ENCODE measurements at places on chromosomes 1 and 21.

- DNase-seq = no peak
Measured at GRCh38 chr1:94595658-94596057, 54.1 kb upstream of the F3 start.

GRCh38 chr1:1206376-1206965 lies at the start of gene TNFRSF18:
Gene TNFRSF18 (minus strand): TSS chr1:1206592. CDS start chr1:1206571, 21 bp downstream.
- DNase-seq = no peak

- no peak for DNase-seq
Measured at GRCh38 chr1:46133181-46133658, 791 bp upstream of the PIK3R3 start.

- no peak for DNase-seq
Measured at GRCh38 chr1:25030674-25031589, 100.9 kb upstream of the RUNX3 start.

DNA sequence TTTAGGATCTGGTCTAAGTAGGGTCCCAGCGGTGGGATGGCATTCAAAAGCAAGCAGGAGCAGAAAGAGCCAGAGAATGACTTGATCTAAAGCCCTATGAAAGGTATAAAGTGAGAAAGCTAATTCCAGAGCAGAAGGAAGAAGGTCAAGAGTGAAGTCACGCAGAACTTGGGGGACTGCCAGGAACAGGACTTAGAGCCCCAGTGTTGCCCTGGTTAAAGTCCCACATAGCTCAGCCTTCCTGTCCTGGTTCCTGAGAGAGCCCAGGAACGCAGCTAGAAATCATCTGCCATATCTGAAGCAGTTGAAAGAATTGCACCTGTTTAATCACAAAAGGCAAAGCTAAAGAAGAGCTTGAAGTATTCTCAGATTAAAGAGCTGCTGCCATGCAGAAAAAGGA lies 160.6 kb upstream of the ATP1B1 start:
- DNase-seq = no peak

- no peak for DNase-seq
Measured at GRCh38 chr1:75172556-75172955, 38.4 kb downstream of the LHX8 start.

- DNase-seq = no peak
Measured at GRCh38 chr1:41955461-41956159, 36.9 kb upstream of the HIVEP3 start.

GRCh38 chr1:42418516-42418915 lies 37.3 kb downstream of the ZMYND12 start:
- DNase-seq = no peak

GRCh38 chr1:85135392-85135798 lies 65.4 kb downstream of the SYDE2 start:
- DNase-seq = no peak

GRCh38 chr1:169890761-169891538 lies 2.7 kb downstream of the SCYL3 start:
- no peak for DNase-seq

DNA sequence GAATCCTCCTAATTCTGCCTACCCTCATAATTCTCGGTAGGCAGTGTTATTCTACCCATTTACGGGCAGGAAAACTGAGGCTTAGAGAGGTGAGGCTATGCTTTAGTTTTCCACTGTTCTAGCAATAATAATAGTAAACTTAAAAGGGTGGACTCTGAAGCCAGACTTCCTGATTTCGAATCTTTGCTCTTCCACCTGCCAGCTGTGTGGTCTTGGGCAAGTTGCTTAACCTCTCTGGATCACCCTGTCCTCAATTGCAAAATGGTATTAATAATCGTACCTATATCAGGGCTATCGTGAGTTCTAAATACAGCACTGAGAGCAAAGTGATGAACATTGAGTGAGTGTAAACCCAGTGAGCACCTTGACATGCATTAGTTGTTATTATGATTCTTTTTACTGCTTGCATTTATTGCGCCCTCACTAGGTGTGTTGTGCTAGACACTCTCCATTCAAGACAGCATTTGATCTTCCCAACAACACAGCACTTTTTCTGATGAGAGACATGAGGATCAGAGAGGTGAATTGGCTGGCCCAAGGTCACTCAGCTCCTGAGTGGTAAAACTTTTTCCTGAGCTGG lies 102.3 kb upstream of the CSF3R start:
- no peak for DNase-seq

DNA sequence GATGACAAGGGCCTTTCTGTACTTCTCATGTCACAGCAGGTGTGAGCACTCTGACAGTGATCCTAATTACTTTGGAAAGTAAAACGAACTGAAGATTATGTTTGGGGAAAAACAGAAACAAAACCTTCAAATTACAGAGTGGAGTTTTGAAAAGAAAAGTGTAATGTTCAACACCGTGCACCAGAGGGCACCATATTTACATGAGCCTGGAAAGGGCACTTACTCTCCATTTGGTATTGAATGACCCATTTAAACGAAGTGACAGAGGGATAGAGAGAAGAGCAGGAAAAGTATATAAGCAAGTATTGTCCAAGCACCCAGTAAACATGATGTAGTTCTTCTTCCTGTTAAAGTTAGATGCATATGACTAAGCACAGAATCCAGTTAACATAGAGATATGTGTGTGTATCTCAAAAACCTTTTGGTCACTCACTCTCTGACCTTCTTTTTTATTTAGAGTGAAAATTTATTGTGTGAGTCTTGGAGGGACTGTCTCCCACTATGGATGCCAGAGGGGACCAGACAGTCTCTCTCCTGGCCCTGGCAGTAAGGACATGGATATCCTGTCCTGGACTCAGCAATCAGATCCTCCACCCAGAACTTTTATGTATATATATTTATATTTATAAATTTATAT lies 3.8 kb upstream of the RGSL1 start:
- no peak for DNase-seq

- no peak for DNase-seq
Measured at GRCh38 chr1:61221642-61222041, 139.3 kb downstream of the NFIA start.

GRCh38 chr1:246476771-246477170 lies 30.3 kb downstream of the SMYD3 start:
- no peak for DNase-seq

DNA sequence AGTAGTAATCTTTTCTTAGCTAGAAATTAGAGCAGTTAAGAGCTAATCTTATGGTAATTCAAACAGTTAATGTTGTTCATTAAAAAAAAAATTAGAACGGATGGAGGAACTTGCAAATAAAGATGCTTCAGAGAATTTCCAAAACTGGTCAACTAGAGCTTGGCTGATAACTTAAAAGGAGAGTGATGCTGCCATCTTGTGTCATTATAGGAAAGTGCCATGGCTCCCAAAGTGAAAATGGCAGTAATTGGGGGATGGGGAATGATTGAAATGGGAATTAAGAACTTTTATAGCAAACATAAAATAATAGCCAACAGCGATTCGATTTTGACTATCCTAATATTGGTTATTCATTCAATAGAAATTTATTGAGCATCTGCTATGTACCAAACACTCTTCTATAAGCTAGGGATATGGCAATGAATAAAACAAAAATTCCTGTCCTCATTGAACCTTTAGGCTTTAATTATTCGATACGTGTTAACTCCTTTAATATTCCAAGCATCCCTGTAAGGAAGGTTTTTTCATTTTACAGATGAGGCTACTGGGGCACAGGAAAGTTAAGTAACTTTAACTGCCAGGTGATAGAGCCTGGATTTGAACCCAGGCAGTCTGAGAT lies 5.7 kb upstream of the PLPP3 start:
- DNase-seq = no peak
